Motor neuron (in vitro differentiated cells): ENCODE measurements at places on chromosomes 7 and 10. TPM values are rescaled to one million over a fixed set of nuclear protein-coding genes. Genes with fewer than 3 reads are reported as not detected.

GBX1 gene
- total RNA-seq = 1.0 TPM in 1 of 2 replicates, not detected in the other

GPER1 gene
- total RNA-seq = 2.4 and 4.5 TPM in 2 replicates

CPN1 gene
- total RNA-seq = not detected in 2 replicates

FAS gene
- 1.2 and 1.5 TPM in 2 replicates for total RNA-seq

ETV1 gene
- total RNA-seq = 18.5 and 20.2 TPM in 2 replicates

TMEM139 gene
- 3.0 and 3.1 TPM in 2 replicates for total RNA-seq

LOXL4 gene
- 0.64 and 0.83 TPM in 2 replicates for total RNA-seq

CLDN4 gene
- total RNA-seq = 1.3 and 1.4 TPM in 2 replicates

TAS2R40 gene
- 0.55 and 0.57 TPM in 2 replicates for total RNA-seq

XPNPEP1 gene
- total RNA-seq = 51.0 TPM in 2 replicates

CFTR gene
- 1.4 and 2.3 TPM in 2 replicates for total RNA-seq

KIF11 gene
- 2.1 and 2.2 TPM in 2 replicates for total RNA-seq

SHH gene
- 0.05 and 0.16 TPM in 2 replicates for total RNA-seq

SMKR1 gene
- 3.7 and 3.9 TPM in 2 replicates for total RNA-seq

KAT6B gene
- 16.1 and 22.1 TPM in 2 replicates for total RNA-seq

NPC1L1 gene
- 0.10 TPM in 1 of 2 replicates, not detected in the other for total RNA-seq

PRKG1 gene
- total RNA-seq = 6.4 and 6.7 TPM in 2 replicates

ZNF775 gene
- 10.5 and 11.4 TPM in 2 replicates for total RNA-seq
